Stimulated activated CD4-positive, alpha-beta T cell treated with anti-CD3 and anti-CD28 coated beads, Interleukin-12 subunit alpha, Interleukin-12 subunit beta, amount 100 ng/mL, for 24 hours (primary cell): ENCODE measurements at places on chromosomes 7 and 10.

GRCh38 chr10:43076311-43076875 is 476 bp upstream of the RET start:
- no peak for DNase-seq

- DNase-seq: no peak
Observed at GRCh38 chr7:50376056-50376820, 71.7 kb downstream of the IKZF1 start.

GRCh38 chr10:124593431-124593985 is 131.9 kb downstream of the LHPP start:
- no peak for DNase-seq

- no peak for DNase-seq
Observed at GRCh38 chr7:28434510-28434909, 22.2 kb downstream of the CREB5 start.

DNA sequence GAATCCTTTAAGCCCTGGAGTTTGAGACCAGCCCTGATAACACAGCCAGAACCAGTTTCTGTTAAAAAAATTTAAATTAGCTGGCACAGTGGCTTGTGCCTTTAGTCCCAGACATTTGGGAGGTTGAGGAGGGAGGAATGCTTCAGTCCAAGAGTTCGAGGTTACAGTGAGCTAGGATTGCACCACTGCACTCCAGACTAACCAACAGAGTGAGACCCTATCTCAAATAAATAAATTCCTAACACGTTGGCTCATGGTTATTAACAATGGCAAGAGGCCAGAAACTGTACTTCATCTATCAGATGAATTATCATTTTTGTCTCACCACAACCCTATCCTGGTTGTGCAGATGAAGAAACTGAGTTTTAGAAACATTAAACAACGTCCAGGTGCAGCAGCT is 2.1 kb upstream of the PPIA start:
- no peak for DNase-seq

- no peak for DNase-seq
Observed at GRCh38 chr10:123808906-123809305, 82.7 kb downstream of the CPXM2 start.

GRCh38 chr10:18087355-18087754 is 52.9 kb upstream of the CACNB2 start:
- DNase-seq: no peak
